ENCODE measurements at places on chromosomes 4 and X.

GRCh38 chrX:115535844-115536243 lies 25.1 kb upstream of the PLS3 start:
- DNase-seq, result no peak

- DNase-seq, result no peak
Measured at GRCh38 chr4:94131212-94131611, 76.5 kb upstream of the SMARCAD1 start.

- DNase-seq, result no peak
Measured at GRCh38 chr4:63717384-63717783, 691.9 kb downstream of the TECRL start.

DNA sequence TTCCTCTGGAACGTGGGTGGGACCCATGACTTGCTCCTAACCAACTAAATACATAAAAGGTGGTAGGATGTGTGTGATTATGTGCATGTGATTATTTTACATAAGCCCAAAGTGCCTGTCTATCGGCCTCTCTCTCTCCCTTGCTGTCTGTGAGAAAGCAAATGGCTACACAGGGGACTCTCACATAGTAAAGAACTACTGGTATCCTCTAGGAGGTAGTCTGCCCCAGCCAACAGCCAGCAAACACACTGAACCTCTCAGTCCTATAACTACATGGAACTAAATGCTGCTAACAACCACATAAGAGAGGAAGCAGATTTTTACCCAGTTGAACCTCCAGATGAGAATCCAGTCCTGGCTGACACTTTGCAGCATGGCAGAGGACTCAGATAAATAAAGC lies 1249.4 kb downstream of the ADGRL3 start:
- no peak for DNase-seq

DNA sequence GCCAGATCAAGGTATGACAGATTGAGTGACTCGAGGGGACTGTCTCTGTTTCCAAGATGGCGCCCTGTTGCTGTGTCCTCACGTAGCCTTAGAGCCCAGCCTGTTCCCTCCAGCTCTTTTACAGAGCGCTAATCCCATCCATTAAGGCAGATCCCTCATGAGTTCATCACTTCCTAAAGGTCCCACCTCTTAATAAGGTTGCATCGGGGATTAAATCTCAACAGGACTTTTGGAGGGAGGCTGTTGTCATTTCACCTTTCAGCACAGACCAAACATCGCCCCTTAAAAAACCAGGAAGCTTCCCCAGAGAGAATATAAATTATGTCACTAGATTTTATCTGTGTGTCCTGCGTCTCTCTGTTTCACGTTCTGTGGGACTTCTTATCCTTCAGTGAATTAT lies 32.6 kb upstream of the DHRSX start:
- no peak for DNase-seq

DNA sequence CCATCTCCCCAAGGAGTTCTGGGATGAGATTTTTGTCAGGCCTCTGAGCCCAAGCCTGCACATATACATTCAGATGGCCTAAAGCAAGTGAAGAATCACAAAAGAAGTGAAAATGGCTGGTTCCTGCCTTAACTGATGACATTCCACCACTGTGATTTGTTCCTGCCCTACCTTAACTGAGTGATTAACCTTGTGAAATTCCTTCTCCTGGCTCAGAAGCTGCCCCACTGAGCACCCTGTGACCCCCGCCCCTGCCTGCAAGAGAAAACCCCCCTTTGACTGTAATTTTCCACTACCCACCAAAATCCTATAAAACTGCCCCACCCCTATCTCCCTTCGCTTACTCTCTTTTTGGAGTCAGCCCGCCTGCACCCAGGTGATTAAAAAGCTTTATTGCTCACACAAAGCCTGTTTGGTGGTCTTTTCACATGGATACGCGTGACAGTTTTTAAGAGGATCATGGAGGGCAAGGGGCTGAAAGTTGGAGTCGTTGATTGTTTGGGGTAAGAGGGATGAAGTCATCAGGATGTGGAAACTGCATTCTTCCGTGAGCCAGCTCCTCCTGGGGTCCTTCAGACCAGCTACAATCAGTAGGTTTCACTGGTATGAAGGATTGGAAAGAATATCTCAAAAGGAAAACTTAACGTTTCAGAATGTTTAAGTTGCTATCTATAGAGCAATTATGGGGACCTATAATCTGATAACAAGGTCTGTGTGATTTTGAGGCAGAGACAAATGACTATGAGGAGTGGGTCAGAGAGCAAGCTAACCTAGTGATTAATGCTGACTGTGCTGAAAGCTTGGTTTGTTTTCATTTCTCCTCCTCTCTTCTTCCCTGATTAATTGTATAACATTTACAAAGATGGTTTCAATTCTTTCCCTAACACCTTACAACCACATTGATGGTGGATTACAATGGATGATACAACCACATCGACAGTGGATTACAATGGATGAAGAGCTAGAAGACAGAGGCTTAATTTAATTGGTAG lies 28.6 kb upstream of the MAGEA11 start:
- DNase-seq, result no peak

DNA sequence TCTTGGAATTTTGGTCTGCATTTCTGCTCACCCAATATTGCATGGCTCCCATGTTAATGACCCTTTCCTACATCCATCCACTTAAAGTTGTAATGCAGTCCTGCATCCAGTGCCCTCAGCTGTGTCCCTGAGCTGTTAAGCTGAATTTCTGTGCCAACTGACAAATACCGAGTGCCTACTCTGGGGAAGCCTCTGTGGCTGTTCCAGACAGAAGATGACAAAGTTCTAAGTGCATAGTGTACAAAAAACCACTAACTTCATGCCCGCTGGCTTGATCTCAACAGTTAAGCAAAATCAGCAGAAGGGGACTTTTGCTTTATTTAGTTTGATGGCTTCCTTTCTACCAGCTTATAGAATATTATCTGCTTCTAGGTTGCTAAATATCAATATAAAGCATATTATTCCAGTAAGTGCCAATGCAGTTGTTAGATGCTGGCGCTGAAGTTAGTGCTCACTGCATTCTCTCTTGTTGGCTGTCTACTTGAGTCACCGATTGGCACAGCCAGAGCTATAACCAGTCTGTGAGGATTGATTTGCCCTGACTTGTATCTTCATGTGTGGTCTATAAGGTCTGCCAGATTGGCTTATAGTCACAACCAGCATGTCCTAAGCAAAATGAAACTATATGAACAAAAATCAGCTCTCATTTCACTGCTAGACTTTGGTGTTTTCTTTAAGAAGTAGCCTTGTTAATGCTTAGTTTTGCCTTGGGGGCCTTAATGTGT lies 98.9 kb downstream of the KLHL8 start:
- DNase-seq, result no peak

DNA sequence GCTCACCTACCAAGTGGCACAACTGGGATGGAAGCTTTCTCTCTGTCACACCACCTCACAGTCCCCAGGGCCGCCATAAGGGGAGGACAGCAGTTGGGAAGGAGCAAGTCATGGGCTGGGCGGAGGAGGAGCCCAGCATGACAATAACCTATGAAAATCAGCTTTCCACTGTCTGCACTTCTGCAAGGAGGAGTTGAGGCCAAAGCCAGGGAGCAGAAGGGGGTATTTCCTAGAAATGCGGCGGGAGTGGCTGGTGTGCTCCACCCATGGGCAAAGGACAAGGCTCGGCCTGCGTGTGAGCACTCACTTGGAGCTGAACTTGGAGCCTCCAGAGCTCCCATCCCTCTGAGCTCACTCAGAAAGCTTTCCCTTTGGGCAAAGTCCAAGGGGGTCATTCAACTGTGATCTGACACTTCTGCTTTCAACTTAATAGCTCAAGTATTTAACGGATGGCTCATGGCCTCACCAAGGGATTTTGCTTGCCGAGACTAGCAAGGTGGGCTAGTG lies 18.5 kb downstream of the APLN start:
- no peak for DNase-seq

DNA sequence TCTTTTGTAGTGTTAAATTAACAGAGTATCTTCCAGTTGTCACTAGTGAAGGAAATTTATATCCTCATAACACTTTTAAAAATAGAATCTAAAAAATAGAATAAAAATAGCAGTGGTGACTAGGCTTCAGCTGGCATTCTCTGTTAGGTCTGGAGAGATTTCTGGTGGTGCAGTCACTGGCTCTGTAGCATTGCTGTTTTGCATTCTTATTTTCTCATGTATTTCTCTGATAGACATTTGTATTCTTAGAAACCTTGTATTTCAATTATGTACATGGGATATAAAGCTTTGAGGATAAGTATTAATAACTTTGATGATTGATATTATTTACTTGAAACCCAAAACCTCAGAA lies 87.6 kb downstream of the TMEM131L start:
- no peak for DNase-seq

- DNase-seq, result no peak
Measured at GRCh38 chr4:173288698-173289352, 45.3 kb downstream of the HMGB2 start.

- no peak for DNase-seq
Measured at GRCh38 chr4:184217634-184218033, at the start of gene ENPP6. TSS of gene ENPP6 (minus strand) at chr4:184217873. CDS start at chr4:184217819, 54 bp downstream.

DNA sequence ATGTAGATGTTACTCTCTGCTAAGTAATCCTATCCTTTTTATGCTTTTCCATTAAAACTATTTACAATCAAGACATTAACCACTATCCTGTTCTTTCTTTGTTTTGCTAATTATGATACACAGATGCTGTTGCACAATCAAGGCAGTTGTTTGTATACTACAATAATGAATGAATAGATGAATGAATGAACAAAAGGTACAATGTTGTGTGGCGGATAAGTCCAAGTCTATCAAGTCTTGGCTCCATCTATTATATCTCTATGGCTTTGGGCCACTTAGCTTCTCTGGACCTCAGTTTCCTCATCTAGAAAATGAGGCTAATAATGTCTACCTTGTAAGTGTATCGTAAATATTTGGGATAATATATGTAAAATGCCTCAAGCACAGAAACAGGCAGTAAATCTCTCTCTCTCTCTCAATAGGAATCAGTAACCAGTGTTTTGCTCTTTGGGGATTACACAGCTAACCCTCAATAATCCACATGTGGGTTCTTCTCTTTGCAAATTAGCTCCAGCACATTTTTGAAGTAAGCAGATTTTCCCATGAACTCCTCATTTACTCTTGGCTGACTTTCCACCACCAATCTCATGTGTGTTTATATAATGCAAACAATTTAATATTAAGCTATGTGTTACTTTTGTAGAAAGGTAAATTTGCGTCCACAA lies 27.8 kb upstream of the TSPAN5 start:
- no peak for DNase-seq

- no peak for DNase-seq
Measured at GRCh38 chrX:124211312-124211942, 121.0 kb upstream of the TEX13D start.

- no peak for DNase-seq
Measured at GRCh38 chrX:15416133-15416993, 32.1 kb upstream of the VEGFD start.

- no peak for DNase-seq
Measured at GRCh38 chr4:188688956-188689355, 549.7 kb downstream of the TRIML1 start.

DNA sequence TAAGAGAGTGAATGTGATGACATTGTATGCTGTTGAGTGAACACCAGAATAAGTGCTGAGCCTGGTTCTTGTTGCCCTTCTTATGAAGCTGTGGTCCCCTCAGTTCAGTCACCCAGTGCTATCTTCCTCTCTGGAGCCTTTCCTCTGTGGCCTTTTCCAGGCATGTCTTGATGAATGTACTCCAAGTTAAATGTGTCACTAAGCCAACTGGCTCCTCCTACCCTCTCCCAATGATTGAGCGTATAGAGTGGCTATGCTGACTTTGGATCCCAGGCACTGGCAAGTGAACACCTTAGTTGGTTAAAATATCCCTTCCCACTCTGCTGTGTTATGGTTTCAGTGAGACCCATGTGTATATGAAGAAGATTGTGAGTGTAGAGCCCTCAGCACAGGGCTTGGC lies 134.1 kb upstream of the MAMLD1 start:
- DNase-seq, result no peak

GRCh38 chr4:111761531-111761930 lies 383.7 kb upstream of the FAM241A start:
- DNase-seq, result no peak

GRCh38 chrX:110132450-110133114 lies 129.7 kb downstream of the TMEM164 start:
- DNase-seq, result no peak

DNA sequence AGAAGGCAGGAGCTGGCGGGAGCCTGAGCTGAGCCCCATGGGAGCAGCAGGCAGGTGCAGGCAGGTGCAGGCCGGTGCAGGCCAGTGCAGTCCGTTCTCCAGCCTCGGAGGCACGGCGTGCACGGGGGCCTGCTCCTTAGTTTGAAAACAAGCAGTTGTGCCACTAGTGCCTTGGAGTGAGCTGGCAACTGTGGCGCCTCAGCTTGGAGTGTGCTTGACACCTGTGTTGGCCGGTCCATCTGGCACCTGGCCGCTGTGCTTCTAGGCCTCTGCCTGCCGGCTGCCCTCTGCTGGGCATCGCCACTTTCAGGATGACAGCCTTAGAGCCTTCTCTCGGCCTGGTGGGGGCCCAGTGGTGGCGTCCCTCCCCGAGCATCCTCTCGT lies 47.9 kb downstream of the RGS12 start:
- no peak for DNase-seq

DNA sequence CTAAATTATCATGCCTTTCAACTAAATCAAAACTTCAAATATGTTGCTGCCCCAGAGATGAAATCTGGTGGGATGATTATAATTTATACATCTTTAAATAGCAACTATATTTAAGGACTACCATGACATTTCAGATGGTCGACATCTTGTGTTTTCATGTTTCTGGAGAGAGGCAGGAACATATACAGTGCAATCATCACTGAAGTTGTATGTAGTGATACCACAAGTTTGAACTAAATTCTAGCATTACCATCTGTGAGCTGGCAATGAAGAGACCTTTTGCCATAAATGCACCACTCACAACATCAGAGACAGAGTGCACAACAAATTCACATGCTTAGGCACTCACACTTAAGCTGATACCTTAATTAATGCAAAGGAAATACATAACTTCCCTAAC lies 196.4 kb upstream of the GPC4 start:
- DNase-seq, result no peak

- DNase-seq, result no peak
Measured at GRCh38 chr4:93756101-93756500, 72.5 kb upstream of the ATOH1 start.

GRCh38 chrX:106906361-106906760 lies 3.2 kb upstream of the RIPPLY1 start:
- DNase-seq, result no peak

GRCh38 chr4:56656346-56656643 lies 24.8 kb downstream of the HOPX start:
- DNase-seq, result no peak

DNA sequence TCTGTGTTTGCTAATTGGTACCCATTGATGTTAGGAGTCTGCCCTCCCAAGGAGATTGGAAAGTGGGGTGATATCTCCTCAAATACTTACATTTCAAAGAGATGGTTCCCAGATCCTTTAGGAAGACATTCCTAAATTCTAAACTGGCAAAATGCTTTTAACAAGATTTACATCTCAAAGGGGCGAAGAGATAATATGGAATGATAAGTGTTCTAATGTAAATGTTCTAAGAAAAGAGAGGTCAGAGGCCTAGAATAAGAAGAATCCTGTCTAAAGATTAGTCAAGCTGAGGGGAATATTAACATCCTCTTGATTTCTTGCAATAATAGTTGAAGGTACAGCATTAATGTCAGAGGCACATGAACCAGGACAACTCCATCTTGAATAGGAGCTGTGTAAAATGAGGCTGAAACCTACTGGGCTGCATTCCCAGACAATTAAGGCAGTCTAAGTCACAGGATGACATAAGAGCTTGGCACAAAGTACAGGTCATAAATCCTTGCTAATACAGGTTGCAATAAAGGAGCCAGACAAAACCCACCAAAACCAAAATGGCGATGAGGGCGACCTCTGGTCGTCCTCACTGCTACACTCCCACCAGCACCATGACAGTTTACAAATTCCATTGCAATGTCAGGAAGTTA lies 2248.1 kb downstream of the ARAP2 start:
- DNase-seq, result no peak

GRCh38 chr4:101253121-101253520 lies 94.2 kb downstream of the PPP3CA start:
- DNase-seq, result no peak

Measured in stimulated activated CD4-positive, alpha-beta T cell treated with anti-CD3 and anti-CD28 coated beads, Interleukin-1b, Interleukin-23, amount 100 ng/mL, for 1 hour (primary cell).